ENCODE measurements at places on chromosomes 6 and 20. TPM values are rescaled to one million over a fixed set of nuclear protein-coding genes. Genes with fewer than 3 reads are reported as not detected.

Gene FARS2
- 26.4 TPM for total RNA-seq

Gene SOX12
- total RNA-seq, result 5.2 TPM

DNA sequence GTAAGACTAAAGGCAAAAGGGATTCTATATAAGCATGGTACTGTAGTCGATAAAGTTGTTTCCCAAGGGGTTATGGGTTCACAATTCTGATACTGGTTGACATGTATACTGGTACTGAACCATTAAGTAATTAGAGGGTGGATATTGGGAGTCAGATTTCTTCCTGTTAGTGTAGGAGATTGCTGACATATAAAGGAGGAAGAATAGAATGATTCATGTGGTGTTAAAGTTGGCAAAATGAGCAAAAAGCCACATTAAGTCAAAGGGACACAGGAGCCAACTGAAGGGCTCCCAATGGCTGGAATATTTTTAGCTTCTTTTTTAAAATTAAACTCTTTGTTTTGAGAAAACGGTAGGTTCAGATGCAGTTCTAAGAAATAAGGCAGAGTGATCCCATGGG lies 161.8 kb upstream of the PRND start:
- no peak for DNase-seq

DNA sequence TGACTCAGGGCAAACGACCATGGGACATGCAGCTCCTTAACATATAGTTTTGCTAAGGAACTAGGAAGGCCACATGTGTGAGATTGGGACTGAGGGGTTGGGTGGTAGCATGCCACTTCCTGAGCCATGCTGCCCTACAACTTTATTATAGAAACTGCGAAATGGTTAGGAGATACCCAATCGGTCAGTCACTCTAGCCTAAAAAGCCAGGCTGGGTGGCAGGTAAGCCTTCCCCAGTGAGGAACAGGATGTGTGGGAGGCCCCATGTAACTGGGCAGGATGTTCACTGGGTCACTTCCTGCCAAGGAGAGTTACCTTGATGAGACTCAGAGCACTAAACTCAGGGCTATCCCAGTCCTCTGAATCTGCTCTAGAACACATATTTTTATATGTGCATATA lies 123.5 kb downstream of the MAP3K7 start:
- DNase-seq, result no peak
